ENCODE measurements at places on chromosomes 6 and 20.
A peak's percentile ranks its signal among the peaks of the same experiment; 100 is the strongest.

DNA sequence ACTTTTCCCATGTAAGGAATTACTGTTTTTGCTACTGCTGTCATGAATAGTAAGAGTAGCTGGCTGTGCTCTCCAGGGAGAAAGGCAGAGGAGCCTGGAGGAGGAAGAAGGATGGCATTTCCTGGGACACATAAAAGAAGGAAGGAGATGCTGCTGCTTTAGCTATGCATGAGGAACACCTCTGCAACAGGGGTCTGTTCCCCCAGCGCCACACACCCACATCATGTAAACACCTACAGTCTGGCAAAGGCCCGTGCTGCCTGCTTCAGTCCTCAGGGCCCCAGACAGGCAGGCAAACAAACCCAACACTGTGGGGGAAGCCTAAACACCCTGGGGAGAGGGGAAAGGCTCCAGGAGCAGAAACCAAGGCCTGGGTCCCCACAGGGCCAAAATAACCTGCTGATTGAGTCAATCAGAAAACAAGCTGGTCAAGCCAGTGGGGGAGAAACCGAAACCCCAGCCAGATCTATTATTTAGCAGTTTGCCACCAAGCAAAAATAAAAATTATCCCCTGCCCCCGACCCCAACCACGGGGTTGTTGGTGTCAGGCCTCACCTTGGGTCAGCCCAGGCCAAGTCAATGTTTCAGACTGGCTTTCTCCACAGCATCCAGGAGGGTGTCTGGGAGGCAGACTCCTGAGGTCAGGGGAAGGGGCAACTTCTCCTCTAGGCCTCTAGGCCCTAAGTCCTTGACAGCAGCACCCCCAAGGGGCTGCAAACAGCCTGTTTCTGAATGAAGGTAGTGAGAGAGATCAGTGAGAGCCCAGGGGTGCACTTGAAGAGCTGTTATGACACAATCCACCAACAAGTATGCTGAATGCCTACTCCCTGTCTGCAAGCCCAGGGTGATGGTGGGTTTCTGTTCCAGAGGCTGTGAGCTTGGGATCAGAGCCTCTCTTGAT lies 34.6 kb upstream of the SCUBE3 start:
- no peak for DNase-seq

GRCh38 chr6:33197431-33198048 lies 2.9 kb downstream of the RXRB start:
- DNase-seq = peak; percentile 78

GRCh38 chr6:29924731-29925130 lies 17.6 kb upstream of the HLA-A start:
- DNase-seq = no peak

DNA sequence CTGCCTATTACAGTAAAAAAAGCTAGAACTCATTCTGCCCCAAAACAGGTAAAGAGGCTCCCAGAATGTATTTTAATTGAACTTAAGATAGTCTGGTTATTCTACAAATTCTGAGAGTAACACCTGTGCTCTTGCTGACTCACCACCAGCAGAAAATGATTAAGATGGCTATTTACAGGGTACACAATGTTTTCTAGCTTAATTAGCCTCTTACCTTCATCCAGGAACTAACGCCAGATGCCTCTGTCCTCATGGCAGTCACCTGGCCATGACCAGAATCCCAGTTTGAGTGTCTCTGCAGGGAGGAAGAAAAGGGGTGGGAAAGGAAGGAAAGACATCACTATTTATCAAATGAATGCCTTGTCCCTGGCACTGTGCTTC lies 31.3 kb upstream of the PPP1R3G start:
- no peak for DNase-seq

DNA sequence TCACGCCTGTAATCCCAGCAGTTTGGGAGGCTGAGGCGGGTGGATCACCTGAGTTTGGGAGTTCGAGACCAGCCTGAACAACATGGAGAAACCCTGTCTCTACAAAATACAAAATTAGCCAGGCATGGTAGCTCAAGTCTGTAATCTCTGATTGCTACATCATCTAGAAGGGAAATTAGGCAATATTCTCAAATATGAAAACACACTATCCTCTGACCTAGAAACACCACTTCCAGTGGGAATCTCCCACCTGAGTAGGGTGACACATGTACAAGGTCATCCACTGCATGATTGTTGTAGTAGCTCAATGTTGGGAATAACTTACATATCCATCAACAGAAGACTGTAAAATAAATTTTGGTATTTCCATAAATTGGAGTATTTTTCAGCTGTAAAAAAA lies 19.1 kb upstream of the SIRPD start:
- DNase-seq = no peak

GRCh38 chr6:128990915-128991314 lies 108.0 kb downstream of the LAMA2 start:
- DNase-seq = no peak

- no peak for DNase-seq
Observed at GRCh38 chr20:2387580-2387979, 6.9 kb downstream of the TGM6 start.

- DNase-seq = peak; percentile 11
Observed at GRCh38 chr6:195861-196360, 96.4 kb upstream of the DUSP22 start.

DNA sequence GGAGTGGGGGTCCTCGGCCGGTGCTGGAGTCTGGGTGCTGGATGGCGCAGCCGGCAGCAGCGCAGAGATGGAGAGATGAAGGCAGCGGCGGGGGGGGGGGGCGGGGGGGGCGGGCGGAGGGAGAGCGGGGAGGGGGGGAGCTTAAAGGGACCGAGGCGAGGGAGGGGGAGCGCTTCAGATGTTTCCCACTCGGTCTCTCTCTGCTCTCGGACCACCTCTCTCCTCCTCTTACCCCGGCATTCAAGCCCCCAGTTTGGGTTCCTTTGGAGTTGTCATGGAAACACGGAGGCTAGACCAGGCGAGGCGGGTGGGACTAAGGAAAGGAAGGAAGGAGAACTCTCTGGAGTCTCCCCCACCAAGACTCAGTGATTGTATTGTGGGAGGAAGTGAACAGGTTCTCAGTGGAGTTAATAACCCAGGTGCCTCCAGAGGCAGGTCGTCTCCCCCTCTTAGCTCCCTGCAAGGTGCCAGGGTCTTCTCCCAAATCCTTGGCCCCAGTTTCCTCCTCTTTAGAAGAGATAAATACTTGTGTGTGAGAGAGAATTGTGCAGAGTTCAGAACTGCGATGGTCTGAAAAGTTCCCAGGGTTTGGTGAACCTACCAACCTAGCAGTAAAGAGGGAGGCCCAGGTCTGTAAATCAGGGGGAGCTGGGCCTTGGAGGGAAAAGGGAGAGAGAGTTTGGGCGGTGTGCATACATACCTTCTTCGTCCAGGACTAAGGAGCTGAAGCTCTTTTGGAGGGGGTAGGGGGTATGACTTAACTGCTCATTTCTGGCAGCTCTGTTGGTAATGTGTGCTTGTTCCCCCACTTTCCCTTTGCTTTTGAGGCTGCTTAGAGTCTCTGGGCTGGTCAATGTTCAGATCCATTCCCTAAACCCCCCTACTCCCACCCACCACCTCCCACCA lies at the start of gene PRRT1:
TSS of gene PRRT1 (minus strand) at position 77 of the 906 bp plus-strand sequence. CDS start 112 bp downstream, outside the sequence.
- DNase-seq = peak; percentile 30

GRCh38 chr6:9761220-9761619 lies 653.7 kb downstream of the TFAP2A start:
- no peak for DNase-seq

DNA sequence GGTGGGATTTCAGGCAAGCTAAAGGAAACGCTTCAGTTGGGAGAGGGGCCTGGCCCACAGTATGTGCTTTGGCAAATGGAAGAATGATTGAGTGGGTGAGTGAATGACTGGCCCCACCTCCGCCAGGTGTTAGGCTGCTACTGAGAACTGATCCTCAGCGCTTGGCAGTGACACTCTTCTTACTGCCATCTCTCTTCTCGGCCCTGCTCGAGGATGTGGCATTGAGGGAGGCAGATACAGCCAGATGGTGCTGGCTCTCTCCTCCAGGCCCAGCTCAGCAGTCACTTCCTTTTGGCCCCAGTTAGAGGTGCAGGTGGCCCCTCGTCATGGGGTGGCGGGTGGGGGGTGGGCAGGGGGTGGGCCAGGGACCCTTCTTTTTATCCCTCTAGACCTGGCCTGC lies 38.9 kb upstream of the KCNK5 start:
- DNase-seq = no peak

GRCh38 chr6:154289818-154290508 lies 66.6 kb downstream of the IPCEF1 start:
- DNase-seq = no peak

DNA sequence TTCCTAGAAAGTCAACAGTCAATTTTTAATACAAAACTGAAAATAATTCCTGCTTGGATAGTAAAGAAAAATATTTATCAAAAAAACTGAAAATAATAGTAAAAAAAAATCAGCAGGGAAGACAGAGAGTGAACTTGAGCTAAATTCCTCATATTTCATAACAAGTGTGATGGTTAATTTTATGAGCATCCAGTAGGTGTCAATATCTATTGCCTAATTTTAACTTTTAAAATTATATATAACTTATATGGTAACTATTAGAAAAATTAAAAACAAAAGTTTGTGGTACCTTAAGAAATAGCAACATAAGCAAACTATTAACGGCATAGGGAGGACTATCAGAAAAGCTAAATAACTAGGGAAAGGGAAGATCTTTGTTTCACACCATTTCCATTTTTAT lies 2.1 kb downstream of the EPM2A start:
- DNase-seq = no peak

DNA sequence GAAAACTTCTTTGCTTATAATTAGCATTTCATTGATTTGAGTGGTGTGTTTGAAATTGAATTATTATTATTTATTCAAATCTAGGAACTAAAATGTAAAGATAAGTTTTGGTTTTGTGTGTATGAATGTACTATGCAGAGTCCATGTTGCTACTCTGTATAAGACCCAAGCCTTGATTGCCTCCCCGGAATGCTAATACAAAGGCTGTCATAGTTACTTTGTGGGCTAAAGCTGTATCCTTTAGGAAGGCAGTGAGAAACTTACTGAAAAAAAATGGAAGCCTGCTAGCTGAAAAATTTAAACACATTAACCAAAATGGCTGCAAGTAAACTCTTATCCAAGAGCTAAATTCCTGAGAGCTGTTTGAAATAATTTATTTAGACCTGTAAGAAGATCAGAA lies 213.3 kb downstream of the ZFAND3 start:
- DNase-seq = no peak

- no peak for DNase-seq
Observed at GRCh38 chr6:158697811-158698210, 48.0 kb downstream of the SYTL3 start.

GRCh38 chr6:84220809-84221409 lies 6.5 kb downstream of the CEP162 start:
- peak; percentile 17 for DNase-seq

- no peak for DNase-seq
Observed at GRCh38 chr20:45342855-45343531, 5.2 kb downstream of the SDC4 start.

DNA sequence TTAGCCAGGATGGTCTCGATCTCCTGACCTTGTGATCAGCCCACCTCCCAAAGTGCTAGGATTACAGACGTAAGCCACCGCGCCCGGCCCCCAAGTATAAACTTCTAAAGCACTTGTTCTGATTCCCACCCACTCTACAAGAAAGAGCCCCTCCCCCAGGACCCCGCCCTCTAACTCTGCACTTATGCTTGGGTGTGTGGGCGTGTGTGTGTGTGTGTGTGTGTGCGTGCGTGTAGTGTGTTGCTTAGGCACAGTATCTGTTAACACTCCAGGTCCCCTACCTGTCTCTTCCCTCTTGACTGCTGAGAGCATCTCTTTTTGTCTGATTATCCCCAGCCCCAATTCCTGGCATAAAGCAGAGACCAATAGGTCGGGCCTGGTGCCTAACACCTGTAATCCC lies 6.0 kb upstream of the PTCRA start:
- DNase-seq = no peak

- DNase-seq = no peak
Observed at GRCh38 chr6:13604546-13605416, 10.4 kb upstream of the NOL7 start.

- DNase-seq = no peak
Observed at GRCh38 chr6:21228411-21228810, 365.1 kb upstream of the SOX4 start.

- peak; percentile 85 for DNase-seq
Observed at GRCh38 chr6:34986845-34987246, 97.8 kb downstream of the ANKS1A start.

DNA sequence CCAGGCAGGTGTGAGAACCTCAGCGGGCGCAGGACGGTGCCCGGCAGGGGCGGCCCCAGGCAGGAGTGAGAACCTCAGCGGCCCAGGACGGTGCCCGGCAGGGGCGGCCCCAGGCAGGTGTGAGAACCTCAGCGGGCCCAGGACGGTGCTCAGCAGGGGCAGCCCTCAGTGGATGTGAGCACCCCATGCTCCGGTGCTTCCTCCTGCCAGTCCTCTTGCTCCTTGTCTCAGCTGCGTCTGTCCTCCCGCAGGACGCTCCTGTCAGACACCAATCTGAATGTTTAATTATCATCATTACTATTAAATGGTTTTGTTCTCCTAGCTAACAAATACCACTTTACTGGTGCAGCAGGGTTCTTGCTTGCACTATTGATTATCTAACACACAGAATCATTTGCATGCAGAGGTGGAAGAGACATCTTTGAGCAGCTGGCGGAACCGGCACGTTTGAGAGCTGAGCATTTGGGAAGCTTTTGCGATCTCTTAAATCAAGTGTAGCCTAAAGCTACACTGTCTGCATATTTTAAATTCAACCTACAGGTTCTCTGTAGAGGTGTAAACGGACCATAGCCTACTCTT lies 39.4 kb upstream of the DACT2 start:
- DNase-seq = no peak

DNA sequence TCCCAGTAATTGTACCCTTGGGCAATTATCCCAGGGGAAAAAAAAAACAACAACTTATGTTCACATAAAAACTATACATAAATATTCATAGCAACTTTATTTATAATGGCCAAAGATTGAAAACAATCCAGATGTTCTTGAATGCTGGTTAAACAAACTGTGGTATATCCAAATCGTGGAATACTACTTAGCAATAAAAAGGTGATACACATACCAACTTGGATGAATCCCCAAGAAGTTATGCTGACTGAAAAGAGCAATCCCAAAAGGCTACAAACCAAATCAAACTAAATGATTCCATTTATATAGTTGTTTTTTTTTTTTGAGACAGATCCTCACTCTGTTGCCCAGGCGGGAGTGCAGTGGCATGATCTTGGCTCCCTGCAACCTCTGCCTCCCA lies 129.7 kb downstream of the QRSL1 start:
- DNase-seq = no peak

- DNase-seq = no peak
Observed at GRCh38 chr20:46182276-46183200, 64.4 kb downstream of the CD40 start.

- no peak for DNase-seq
Observed at GRCh38 chr6:158038291-158039177, 56.9 kb downstream of the SYNJ2 start.

GRCh38 chr6:132872923-132873322 lies 58.6 kb downstream of the RPS12 start:
- DNase-seq = no peak

- no peak for DNase-seq
Observed at GRCh38 chr20:34941226-34941625, 14.4 kb downstream of the GSS start.

DNA sequence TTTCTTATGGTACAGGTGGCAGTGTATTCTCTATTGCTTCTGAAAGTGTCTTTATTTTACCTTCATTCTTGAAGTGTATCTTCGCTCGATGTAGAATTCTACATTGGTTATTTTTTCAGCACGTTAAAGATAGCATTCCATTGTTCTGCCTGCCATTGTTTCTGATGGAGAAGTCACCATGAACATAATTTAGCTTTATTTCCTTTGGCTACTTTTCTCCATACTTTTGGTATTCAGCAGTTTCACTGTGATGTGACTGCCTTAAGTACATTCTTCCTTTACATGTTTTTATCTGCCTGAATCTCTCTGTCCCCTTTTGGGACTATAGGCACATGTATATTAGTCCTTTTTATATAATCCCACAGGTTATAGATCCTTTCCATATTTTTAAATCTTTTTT lies 19.0 kb downstream of the ZNF133 start:
- no peak for DNase-seq

Measured in globus pallidus (tissue), 1 donor.